D721Med (cell line): ENCODE measurements at places on chromosomes 4 and X.

DNA sequence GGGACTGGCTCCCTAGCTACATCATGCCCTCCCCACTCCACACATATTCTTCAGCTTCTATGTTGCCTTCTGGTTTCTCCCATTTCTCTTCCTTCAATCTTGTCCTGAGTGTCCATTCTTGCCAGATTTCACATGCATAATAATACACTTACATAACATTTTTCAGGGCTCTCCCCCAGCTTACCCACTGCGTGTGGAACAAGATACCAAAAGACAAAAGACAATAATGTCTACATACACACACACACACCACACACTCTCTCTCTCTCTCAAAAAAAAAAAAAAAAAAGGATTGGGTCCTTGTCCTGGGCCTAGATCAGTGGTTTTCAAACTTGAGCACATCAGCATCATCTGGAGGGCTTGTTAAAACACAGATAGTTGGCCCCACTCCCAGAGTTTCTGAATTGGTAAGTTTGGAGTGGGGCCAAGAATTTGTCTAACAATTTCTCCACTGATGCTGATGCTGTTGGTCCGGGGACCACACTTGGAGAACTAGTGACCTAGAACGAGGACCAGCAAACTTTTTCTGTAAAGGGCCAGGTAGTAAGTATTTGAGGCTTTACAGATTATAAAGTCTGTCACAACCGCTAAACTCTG, 6.5 kb upstream of the SMARCA1 start:
- no peak for DNase-seq

GRCh38 chrX:25941087-25941486, 197.1 kb upstream of the MAGEB18 start:
- DNase-seq, result no peak

- no peak for DNase-seq
Observed at GRCh38 chr4:81606166-81606565, 134.5 kb upstream of the RASGEF1B start.

GRCh38 chr4:158193171-158193749, 17.0 kb upstream of the TMEM144 start:
- no peak for DNase-seq
